ENCODE measurements at places on chromosomes 3 and 15.

- DNase-seq, result no peak
These were observed 66.2 kb downstream of the ABCC5 start for GRCh38 chr3:183951459-183951858.

GRCh38 chr3:46965151-46965550 lies 11.4 kb downstream of the CCDC12 start:
- no peak for DNase-seq

DNA sequence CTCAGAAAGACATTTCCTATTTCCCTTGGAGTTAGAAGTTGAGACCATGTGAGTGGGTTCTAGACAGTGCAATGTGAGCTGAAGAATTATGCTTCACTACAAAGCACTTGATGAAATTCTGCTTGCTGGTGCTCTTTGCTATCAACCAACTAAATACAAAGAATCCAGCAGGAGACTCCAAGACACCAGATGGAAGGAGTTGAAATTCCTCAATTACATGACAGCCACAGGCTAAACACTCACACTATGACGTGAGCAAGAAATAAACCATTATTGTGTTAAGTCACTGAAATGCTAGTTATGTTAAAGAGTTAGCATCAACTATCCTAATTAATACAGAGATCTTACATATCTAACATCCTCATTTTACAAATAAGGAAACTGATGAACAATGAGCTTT lies 8.2 kb upstream of the MAP4 start:
- DNase-seq, result no peak

DNA sequence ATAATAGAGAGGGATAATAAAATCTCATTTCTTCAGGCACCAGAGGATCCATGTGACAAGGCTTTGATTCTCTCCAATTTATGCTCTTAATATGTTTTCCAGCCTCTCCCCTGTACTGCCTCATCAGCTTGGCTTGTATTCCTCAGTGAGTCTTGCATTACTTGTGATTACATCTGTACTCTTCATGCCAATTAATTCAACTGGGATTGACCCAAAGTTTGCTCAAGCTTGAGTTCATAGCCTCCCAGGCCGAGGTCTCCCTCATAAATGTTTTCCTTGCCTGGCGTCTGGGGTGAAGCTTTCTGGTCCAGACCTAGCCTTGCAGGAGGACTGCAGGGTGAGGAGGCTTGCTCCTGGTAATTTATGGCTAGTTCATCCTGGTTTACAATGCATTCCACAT lies 146.9 kb downstream of the CHST2 start:
- DNase-seq, result no peak

- DNase-seq, result no peak
These were observed 7.8 kb downstream of the THBS1 start for GRCh38 chr15:39588531-39589192.

DNA sequence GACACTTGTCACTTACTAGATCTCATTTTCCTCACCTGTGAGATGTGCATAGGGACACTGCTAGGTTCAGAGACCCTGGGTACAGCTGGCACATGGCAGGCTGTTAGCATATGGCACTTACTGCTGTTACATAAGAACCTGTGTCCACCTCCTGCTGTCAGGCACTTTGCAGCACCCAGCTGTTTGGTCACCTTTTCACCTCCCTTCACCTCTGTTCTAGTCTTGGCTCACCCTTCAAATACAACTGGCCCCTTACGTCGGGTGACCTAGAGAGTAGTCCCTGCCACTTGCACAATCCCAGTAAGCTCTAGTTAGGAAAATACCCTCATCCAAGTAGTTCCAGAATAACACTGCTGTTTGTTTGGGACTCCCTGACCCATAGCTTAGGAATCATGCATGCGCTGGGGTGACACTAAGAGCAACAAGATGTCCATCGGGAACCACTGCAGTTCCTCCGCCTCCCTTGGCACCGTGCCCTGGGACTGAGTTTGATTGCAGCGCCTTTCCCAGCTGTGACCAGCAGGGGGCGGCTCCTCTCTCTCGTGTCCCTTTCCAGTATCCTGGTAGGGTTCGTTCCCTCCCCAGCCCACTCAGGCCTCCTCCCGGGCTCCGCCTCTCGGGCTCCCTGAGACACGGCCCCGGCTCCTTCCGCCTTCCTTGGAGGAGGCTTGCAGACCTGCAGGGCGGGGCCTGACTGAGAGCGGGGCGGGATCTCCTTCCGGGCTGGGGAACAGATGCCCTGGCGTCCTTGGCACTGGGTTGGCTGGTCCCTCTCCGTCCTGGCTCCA lies 78.6 kb downstream of the ABHD5 start:
- DNase-seq, result peak; percentile 80

DNA sequence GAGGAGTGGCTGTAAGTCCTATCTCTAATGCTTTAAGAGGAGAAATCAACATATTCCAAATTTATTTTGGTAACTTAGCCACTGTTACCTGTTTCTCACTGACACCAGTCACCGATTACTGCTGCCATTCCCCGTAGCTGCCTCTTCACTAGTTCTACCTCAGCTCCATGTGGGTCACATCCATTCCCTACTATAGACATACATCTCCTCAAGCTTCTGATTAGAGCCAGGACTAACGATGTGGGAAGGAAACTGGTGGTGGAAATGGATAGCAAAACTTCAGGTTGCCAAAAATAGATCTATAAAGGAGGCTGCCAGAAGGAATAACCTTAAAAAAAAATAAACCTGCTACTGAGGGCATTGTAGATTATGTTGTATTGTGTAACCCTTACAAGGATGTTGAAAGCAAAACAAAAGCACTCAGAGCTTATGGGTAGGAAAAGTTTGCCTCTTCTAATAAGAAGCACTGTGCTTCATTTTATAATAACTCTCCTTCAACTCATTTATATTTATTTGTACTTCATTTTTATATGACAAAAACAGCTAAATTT lies 56.0 kb downstream of the KAT2B start:
- no peak for DNase-seq

DNA sequence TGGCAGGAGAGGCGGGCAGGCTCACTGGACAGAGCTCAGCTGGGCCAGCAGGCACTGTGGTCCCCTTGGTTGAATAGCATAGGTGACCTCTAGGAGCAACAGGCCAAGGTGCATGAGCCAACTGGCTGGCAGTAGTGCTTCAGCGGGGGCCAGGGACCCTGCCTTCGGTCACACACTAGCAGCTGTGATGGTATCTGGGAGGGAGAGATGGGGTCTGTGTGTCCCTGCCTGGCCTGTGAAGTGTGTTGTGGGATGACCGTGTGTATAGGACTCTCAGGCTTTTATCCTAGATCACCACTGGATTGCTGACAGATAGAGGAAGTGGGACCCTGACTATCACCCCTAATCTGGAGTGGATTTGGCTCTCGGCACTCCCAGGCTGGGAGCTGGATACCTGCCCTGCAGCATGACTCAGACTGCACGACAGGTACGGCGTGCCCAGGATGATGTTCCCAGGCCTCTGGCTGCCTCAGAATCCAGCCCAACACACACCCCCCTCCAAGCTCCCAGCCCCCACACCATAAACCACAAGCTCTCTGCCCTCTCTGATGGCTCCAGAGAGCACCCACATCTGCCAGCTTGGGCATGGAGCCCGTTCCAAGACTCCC lies 7.8 kb downstream of the RPS17 start:
- no peak for DNase-seq

- DNase-seq, result no peak
These were observed 98.6 kb upstream of the ABHD17C start for GRCh38 chr15:80596521-80596976.
